ENCODE measurements at places on chromosomes 12 and 14.

GRCh38 chr12:94761559-94761958, 111.2 kb upstream of the TMCC3 start:
- no peak for DNase-seq

- no peak for DNase-seq
Measured at GRCh38 chr12:56204275-56204674, 15.0 kb upstream of the SMARCC2 start.

DNA sequence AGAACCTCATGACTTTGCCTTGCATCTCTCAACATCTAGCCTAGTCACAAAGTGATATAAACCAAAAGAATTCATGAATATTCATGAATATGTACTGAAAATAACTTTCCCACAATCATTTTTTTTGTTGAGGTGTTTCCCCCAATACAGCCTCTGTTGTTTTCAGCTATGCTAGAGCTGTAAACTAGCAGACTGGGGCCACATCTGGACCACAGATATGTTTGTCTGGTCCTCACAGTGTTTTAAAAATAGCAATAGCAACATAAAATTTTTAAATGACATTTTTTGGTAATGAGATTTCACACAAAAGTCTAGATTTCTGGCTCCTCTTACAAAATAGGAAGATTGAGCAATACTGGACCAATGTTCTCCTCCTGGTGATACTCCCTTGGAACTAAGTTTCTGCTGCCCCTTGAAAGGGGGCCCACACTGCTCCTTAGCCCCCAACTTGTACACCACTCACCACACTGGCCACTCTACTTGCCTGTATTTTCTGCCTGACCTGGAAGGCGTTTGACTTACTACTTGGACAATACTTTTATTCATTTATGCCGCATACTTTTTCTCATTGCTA, 81.2 kb downstream of the BMP4 start:
- DNase-seq, result no peak

GRCh38 chr14:65225299-65226159, 123.2 kb upstream of the MAX start:
- DNase-seq, result no peak

DNA sequence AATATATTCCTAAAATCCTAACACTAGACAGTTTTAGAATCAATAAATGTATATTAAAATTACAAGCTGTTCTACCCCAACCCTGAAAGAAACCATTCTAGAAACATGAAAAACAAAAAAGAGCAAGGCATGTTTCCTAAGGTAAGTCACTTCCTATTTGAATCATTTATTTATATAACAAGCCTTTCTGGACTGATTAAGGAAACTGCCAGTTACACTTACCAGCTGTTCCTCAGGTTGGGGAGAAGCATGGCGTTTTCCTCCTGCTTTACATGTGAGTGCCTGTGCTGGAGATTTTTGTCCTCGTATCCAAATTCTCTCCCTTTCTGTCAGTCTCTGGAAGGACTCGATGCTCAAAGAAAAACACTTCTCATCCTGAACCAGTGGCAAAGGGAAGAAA, 183.3 kb downstream of the EFCAB11 start:
- no peak for DNase-seq

DNA sequence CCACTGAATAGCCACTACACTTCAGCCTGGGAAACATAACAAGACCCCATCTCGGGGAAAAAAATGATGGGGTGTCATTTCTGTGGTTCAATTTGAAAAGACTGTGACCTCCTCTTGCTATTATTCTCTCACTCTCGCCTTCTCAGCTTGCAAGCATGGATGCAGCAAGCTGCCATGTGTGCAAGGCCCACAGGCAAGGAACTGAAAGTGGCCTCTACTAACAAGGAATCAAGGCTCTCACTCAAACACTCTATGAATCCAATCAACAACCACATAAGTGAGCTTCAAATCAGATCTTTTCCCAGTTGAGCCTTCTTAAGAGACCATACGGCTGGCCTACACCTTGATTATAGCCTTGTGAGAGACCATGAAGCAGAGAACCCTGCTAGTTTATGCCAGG, 17.9 kb upstream of the DHRS7 start:
- DNase-seq, result no peak

DNA sequence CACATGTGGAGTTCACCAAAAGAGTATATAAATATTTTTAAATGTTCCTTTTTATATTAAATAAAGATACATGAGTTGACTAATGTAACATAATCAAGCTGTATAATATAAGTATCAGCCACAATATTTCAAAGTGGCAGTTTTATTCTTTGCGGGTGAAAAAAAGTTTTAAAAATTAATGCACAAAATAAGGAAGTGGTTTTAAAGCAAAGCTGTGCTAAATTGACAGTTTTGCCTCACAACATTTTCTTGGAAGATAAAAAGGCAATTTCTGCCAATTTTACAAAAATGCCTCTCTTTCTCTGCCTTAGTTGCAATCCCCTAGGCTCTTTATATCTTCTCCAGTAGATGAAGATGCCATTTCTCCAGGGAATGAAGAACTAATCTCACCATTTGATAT, 719.1 kb downstream of the C12orf50 start:
- DNase-seq, result no peak

DNA sequence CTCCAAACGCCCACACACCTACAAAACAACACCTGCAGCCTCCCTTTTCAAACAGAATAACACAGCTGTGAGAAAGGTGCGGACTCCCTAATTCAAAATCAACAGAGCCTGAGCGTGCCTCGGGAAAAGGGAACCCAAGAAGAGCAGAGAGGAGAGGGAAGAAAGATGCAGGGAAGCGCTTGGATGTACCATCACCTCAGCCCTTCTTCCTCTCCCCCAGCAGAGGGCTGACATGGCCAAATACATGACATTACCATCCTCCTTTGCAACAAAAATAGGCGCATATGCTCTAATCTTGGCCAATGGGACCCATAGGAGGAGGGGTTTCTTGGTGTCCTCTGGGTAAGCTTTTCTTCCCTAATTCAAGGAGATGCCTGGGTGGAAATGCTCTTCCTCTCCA, 78.0 kb downstream of the CPSF2 start:
- DNase-seq, result no peak

GRCh38 chr14:61041704-61042103, 60.7 kb downstream of the SLC38A6 start:
- DNase-seq, result no peak

DNA sequence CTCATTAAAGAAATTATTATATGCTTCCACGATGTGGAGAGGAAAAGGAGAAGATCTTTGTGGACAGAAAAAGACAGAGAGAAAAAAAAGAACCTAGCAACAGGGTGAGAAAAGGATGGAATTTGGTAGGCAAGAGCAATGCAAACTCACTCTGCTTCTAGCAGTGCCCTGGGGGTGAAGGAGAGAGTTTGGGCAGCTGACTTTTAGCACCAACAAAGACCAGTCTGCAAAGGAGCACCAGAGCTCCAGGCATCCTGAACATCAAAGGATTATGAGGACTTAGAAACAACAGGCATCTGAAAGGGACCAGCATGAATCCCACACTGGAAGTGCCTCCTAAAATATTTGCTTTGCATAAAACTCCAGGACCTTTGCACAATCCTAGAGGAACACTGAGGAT, 32.8 kb upstream of the RERG start:
- DNase-seq, result no peak

GRCh38 chr14:49487238-49487637, 98.9 kb downstream of the RPS29 start:
- DNase-seq, result no peak

DNA sequence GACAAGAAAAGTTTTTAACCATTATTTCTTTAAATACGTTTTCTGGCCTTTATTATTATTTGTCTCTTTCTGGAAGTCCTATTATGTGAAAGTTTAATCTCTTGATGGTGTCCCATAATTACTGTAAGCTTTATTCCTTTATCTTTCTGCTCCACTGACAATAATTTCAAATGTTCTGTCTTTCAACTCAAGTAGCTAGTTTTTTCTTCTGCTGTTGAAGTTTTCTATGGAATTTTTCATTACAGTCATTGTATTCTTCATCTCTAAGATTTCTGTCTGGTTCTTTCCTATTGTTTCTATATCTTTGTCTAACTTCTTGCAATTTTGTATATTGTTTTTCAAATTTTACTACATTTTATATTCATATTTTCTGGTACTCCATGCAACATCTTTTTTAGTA, 173.6 kb upstream of the MGAT4C start:
- no peak for DNase-seq

DNA sequence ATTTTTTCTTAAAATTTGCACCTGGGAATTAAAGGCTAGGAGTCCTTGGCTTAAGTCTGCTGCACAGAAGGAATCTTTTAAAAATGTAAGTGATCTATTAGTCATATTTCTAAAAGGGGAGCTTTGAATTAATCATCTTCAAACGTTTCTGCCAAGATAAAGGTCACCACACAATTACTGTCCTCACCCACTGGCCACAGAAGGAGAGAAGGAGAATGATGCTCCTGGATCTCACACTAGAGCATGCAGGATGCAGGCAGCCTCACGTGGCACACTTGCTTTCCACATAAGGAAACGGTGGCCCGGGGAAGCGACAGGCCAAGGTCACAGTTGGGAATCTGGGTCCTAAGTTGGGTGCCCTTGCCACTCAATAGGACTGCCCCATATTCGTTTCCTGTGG, 16.9 kb downstream of the PLEKHG7 start:
- no peak for DNase-seq

- DNase-seq, result no peak
Measured at GRCh38 chr14:73173092-73173735, 36.9 kb downstream of the PSEN1 start.

DNA sequence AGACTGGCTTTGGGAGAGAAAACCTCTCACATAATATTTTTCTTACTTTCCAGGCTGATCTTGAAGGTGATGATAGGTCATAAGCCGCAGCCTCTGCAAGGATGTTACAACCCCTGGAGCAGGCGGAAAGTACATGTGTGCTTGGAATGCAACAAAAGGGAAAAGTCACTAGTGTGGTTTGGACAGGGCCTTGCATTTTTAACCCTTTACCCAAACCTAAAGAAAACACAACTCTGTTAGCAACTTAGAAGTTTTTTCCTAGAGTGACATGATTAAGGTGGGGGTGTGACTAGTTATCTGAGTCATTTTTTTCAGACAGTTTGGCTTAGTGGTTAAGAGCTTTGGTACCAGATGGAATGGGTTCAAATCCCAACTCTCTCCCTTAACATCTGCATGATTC, 97.0 kb downstream of the TMEM30B start:
- no peak for DNase-seq

- DNase-seq, result no peak
Measured at GRCh38 chr14:85125291-85125670, 404.7 kb upstream of the FLRT2 start.

GRCh38 chr12:48857278-48857994, 5.5 kb upstream of the DDX23 start:
- no peak for DNase-seq

DNA sequence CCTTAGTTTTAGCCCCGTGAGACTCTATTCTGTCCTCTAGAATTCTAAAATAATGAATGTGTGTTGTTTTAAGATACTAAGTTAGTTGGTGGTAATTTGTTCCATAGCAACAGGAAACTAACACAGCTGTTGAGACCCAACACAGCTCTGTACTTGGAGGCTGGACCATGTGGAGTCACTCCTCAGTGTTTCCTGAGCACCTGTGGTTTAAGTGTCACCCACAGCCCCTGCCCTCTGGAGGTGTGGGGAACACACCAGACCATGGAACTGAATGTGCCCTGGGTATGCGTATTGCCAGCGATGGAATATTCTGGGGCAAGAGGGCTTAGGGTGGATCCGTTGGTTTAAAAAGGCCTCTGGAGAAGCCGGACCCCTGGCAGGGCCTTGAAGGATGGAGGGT, 16.6 kb upstream of the GPR68 start:
- no peak for DNase-seq

GRCh38 chr12:47736877-47737676, 11.8 kb upstream of the ENDOU start:
- no peak for DNase-seq

- DNase-seq, result no peak
Measured at GRCh38 chr12:7091660-7092228, 501 bp downstream of the C1R start.

- no peak for DNase-seq
Measured at GRCh38 chr12:131050463-131051154, 96.9 kb downstream of the ADGRD1 start.

GRCh38 chr12:100987552-100988521, 193.3 kb downstream of the ANO4 start:
- DNase-seq, result no peak
